CD4-positive, CD25-positive, alpha-beta regulatory T cell (primary cell): ENCODE measurements at places on chromosomes 11 and 22. TPM values are rescaled to one million over a fixed set of nuclear protein-coding genes. Genes with fewer than 3 reads are reported as not detected.

GRCh38 chr11:1127664-1128162 lies 30.0 kb upstream of the MUC5AC start:
- DNase-seq: no peak
- no peak overlapping the region for H3K4me3 ChIP-seq
- H3K36me3 ChIP-seq: no peaks in the 10 kb centered on the region
- no peaks in the 10 kb centered on the region for H3K4me1 ChIP-seq
- no peak overlapping the region for H3K27ac ChIP-seq
- no peaks in the 10 kb centered on the region for H3K27me3 ChIP-seq

DNA sequence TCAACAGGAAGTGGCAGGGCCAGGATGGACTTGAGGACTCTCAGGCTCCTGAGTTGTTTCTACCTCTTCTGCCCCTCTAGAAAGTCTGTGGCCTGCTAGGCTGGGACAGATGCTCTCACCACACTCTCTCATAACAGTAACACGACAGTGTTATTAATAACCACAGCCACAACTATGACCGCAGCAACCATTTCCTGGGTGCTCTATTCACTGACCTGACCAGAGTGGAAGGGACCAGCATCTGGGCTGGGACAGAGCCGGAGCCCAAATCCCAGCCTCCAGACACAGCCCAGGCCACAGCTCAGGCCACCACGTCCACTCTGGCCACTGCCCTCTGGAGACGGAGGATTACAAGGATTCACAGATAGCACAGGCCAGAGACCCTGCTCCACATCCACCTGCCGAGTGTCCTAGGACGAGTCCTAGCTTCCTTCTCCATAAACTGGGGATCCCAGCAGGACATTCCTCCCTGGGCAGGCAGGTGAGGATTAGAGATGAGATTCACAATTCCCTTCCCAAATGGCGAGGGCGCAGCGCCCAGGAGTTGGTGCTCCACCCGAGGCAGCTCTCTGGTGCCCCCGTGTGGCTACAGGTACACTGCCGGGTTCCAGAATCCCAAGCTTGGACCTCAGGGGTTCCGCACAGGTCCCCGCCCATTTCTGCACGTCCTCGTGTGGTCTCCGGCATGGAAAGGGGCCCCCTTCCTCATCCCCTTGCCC lies 7.1 kb downstream of the PNPLA5 start:
- H3K4me3 ChIP-seq: no peak overlapping the region
- H3K4me1 ChIP-seq: no peaks in the 10 kb centered on the region
- H3K36me3 ChIP-seq: no peaks in the 10 kb centered on the region
- DNase-seq: no peak

- H3K27me3 ChIP-seq: no peaks in the 10 kb centered on the region
- H3K4me1 ChIP-seq: no peaks in the 10 kb centered on the region
- DNase-seq: no peak
- H3K36me3 ChIP-seq: no peaks in the 10 kb centered on the region
- H3K4me3 ChIP-seq: no peak overlapping the region
These were observed 95.1 kb downstream of the OR5AK2 start for GRCh38 chr11:57083641-57084385.

DNA sequence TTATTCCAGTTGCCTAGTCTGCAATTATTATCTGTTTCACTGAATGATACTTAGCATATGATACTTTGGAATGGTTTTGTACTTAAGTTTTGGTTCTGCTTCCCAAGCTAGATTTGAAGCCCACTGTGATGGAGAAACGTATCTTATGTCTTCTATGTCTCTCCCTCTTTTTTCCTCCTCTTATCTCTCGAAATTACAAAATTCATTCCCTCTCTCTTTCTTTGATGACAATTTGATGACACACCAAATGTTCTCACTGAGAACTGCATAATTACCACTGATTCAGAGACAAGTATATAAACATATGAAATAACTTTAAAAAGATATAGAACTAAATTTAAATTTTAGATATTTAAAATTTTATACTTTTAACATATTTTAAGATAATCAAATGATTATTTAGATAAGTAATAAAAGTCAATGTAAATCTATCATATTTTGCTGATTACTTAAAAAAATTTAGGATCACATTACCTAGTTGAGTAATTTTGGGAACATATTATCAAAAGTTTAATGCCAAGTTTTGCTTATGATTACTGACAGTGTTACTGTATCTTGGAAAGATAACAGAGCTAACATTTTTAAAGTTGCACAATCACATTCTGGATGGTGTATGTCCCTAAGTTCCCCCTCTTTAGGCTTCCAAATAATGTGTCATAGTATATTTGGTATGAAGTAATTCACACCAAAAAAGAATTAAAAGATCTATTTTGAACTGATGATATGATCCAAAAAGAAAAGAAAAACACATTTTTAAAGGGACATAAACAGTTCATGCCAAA lies 255.3 kb downstream of the SBF2 start:
- H3K4me3 ChIP-seq: no peak overlapping the region
- no peaks in the 10 kb centered on the region for H3K4me1 ChIP-seq
- H3K27me3 ChIP-seq: no peaks in the 10 kb centered on the region
- no peak overlapping the region for H3K27ac ChIP-seq
- no peaks in the 10 kb centered on the region for H3K36me3 ChIP-seq
- DNase-seq: no peak

- no peak overlapping the region for H3K27ac ChIP-seq
- H3K4me3 ChIP-seq: no peak overlapping the region
- no peaks in the 10 kb centered on the region for H3K4me1 ChIP-seq
These were observed 644.6 kb upstream of the CHORDC1 start for GRCh38 chr11:90867416-90867815.

DNA sequence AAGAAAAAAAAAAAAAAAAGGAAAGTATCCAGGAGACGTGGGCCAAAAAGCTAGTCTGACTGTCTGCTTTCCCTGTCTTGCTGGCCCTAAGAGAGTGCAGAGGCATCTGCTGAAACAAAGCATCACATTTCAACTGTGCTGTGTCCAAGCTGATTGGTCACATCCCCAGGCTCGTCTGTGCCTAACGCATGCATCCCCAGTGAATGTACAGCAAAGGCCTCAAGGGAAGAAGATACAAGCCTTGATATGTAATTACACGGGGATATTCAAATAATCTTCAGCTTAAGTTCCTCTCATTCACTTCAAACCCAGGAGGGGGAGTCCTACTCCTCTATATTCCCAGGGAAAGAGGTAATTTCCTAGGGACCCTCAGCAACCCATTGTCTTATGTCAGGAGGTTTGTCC lies 5.4 kb upstream of the SORL1 start:
- H3K27me3 ChIP-seq: no peaks in the 10 kb centered on the region
- H3K4me1 ChIP-seq: peaks cover 39% of the 10 kb centered on the region
- no peak for DNase-seq

DNA sequence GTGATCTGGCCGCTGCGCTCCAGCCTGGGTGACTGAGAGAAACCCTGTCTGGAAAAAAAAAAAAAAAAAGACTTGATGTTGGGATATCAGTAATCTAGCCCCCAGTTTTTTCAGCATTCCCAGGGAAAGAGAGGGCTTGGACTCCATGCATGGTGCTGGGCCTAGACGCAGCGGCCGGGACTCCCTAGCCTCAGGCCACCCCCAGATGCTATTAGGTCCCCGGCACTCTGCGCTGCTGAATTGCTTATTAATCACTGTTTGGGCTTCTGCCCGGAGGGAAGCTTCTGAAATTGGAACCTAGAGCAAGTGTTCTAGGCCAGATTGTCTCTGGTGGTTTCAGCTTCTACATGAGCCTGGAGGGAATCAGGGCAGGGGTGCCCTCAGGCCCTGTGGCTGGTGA lies 39.0 kb downstream of the SLCO2B1 start:
- H3K27me3 ChIP-seq: no peaks in the 10 kb centered on the region
- no peaks in the 10 kb centered on the region for H3K36me3 ChIP-seq
- H3K4me1 ChIP-seq: no peaks in the 10 kb centered on the region
- DNase-seq: no peak
- no peak overlapping the region for H3K4me3 ChIP-seq

GRCh38 chr11:11420899-11421285 lies 67.8 kb upstream of the CSNK2A3 start:
- no peaks in the 10 kb centered on the region for H3K36me3 ChIP-seq
- no peak overlapping the region for H3K4me3 ChIP-seq
- DNase-seq: no peak
- H3K4me1 ChIP-seq: no peaks in the 10 kb centered on the region
- H3K27me3 ChIP-seq: no peaks in the 10 kb centered on the region
- no peak overlapping the region for H3K27ac ChIP-seq

DNA sequence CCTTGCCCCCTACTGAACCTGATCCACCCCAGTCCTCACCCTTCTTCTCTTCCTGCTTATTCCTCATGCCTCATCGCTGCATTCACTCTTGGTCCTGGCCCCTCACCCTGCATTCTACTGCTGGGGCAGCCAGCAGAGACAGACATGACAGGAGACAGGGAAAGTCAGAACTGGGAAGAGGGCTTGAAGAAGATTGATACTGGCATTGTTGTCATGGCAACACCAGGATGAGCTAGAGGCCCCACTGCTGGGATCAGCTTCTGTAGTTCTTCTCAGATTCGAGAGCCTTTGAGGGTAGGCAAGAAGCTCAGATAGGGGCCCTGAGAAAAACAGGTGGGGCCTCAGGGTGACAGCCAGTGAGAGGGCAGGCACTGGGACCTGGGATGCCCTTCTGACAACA lies 264.3 kb downstream of the MIAT start:
- H3K27ac ChIP-seq: no peak overlapping the region
- DNase-seq: no peak
- H3K27me3 ChIP-seq: no peaks in the 10 kb centered on the region
- H3K4me1 ChIP-seq: no peaks in the 10 kb centered on the region
- no peak overlapping the region for H3K4me3 ChIP-seq

GRCh38 chr11:70029115-70029860 lies 48.8 kb upstream of the ANO1 start:
- no peak overlapping the region for H3K4me3 ChIP-seq
- H3K36me3 ChIP-seq: no peaks in the 10 kb centered on the region
- no peak for DNase-seq
- no peak overlapping the region for H3K27ac ChIP-seq

DNA sequence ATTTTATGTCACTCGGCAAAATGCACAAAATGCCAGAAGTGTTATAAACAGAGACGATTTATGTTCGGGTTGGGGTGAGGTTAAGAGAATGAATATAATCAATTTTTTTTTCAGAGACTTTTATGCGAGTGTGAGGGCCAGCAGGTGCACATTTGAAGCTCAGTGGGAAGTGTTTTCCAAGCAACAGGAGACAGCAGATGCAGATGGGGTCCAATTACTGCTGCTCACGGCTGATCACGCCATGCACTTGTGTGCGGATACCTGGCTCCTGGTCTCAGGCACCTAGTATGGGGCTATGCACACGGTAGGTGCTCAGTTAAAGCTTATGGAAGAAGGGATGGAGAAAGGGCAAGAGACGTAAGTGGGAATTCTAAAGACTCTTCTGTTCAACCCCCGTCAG lies 249.1 kb downstream of the MIAT start:
- no peak overlapping the region for H3K4me3 ChIP-seq
- no peaks in the 10 kb centered on the region for H3K4me1 ChIP-seq
- peaks cover 4% of the 10 kb centered on the region for H3K36me3 ChIP-seq
- no peaks in the 10 kb centered on the region for H3K27me3 ChIP-seq

DNA sequence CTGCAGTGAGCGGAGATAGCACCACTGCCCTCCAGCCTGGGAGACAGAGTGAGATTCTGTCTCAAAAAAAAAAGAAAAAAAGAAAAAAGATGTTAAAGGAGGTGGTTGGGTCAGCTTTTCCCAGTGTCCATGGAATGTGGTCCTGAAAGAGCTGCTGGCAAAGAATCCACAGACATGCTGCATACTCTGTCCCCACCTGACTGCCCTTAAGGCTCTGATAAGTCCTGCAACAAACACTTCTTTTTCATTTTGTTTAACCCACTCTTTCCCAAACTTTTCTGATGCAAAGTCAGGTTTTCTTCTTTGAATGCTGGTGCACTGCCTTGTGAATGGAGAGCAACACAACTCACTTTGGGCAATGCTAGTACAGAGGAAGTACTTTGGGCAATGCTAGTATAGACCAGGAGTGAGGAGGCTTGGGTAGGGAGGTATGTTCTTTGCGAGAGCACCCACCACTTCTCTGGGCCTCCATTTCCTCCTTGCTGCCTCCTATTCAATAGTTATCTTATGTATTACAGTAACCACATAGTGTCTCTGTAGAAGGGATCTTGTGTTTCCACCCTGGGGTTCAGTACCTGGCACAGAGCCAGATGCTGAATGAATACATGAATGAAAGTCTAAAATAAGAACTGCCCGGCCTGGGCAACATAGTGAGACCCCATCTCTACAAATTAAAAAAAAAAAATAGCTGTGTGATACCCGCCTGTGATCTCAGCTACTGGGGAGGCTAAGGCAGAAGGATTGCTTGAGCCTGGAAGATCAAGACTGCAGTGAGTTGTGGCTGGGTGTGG lies 18.9 kb downstream of the LIF start:
- peak; percentile 38 for DNase-seq
- H3K4me1 ChIP-seq: peaks cover 9% of the 10 kb centered on the region
- no peak overlapping the region for H3K4me3 ChIP-seq
- no peaks in the 10 kb centered on the region for H3K36me3 ChIP-seq
- no peaks in the 10 kb centered on the region for H3K27me3 ChIP-seq
- no peak overlapping the region for H3K27ac ChIP-seq

DNA sequence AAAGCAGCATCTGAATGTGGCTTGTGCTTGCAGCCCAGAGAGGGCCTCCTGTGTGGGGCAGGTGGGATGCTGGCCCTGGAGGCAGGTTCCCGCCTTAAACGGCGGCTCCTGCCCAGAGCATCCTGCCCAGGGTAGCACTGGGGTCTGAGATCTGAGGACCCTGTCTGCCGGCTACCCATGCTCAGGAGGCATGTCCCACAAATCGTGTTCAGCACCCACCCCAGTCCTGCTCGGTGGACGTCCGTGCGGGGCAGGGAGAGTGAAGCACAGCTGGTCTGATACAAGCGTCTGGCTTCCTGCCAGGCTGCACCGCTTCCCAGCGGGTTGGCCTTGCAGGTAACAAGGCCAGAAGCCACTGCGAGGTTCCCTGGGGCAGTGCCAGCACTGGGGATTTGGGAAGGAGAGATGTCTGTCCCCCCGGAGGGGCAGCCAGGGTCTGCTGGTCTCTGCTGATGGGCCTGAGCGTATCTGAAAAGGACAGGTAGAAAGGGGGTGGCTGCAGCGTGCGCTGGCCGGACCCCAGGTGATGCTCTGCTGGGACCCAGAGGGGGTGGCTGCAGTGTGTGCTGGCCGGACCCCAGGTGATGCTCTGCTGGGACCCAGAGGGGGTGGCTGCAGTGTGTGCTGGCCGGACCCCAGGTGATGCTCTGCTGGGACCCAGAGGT lies 3.6 kb downstream of the TRABD start:
- H3K36me3 ChIP-seq: peaks cover 2% of the 10 kb centered on the region
- peak; percentile 2 for DNase-seq
- H3K27ac ChIP-seq: peak overlapping the region; percentile 97
- peaks cover 79% of the 10 kb centered on the region for H3K4me1 ChIP-seq
- H3K27me3 ChIP-seq: no peaks in the 10 kb centered on the region

DNA sequence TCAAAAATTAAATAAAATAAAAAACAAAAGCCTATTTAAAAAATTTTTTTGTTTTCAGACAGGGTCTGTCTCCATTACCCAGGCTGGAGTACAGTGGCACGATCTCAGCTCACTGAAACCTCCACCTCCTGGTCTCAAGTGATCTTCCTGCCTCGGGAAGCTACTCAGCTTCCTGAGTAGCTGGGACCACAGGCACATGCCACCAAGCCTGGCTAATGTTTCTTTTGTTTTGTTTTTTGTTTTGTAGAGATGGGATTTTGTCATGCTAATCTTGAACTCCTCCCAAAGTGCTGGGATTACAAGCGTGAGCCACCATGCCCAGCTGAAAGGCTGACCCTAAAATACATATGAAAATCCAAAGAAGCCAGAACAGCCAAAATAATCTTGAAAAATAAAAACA lies 20.4 kb upstream of the L3MBTL2 start:
- H3K27me3 ChIP-seq: no peaks in the 10 kb centered on the region
- H3K36me3 ChIP-seq: no peaks in the 10 kb centered on the region
- no peak overlapping the region for H3K4me3 ChIP-seq
- DNase-seq: no peak
- no peak overlapping the region for H3K27ac ChIP-seq

SHISAL1 gene
- total RNA-seq: not detected

LRRC74B gene
- total RNA-seq: 0.10 TPM

LGALS12 gene
- total RNA-seq: 0.94 TPM

CCDC73 gene
- total RNA-seq: not detected

SCUBE2 gene
- total RNA-seq: not detected
